Germinal center (tissue), 1 donor: ENCODE measurements at places on chromosomes 4 and X.

DNA sequence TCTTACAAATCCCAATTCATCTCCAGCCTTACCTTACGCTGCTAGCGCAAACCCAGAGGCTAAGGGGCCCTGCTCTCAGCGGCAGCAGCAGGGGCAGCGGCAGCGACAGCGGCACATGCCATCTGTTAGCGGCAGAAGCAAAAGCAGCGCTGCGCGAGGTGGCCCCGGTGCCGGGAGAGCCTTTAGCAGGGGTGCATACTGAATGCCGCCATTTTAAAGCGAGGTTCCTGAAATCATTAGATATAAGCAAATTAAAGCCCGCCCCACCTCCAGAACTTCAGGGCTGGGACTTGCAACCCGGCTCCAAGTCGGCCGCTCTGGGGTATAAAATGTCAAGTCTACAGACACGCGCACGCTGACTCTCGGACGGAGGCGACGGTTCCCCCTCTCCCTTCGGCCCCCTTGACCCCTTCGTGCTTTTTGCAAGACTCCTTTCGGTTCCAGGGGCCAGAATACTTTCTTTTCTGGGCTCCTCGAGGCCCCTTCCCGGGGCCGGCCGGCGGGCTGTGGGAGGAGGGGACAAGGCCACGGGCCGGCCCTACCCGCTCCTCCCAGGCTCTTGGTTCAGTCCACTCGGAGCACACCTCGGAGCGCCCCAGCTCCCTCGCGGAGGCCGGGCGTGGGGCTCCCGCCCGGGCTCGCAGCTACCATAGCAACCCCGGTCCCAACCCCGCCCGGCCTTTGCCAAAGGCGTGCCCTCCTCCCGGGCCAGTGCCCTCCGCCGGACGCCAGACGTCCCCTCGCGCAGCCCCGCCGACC, at the start of gene MBNL3:
TSS of gene MBNL3 (minus strand) at position 220 of the 759 bp plus-strand sequence. CDS start 49,427 bp downstream, outside the sequence.
- peak; percentile 51 for DNase-seq

- no peak for DNase-seq
These were observed 1187.6 kb downstream of the RPA4 start for GRCh38 chrX:98071331-98071730.

GRCh38 chr4:106898621-106899230, 137.4 kb downstream of the DKK2 start:
- peak; percentile 20 for DNase-seq

- no peak for DNase-seq
These were observed 27.6 kb downstream of the CLNK start for GRCh38 chr4:10656988-10657387.

DNA sequence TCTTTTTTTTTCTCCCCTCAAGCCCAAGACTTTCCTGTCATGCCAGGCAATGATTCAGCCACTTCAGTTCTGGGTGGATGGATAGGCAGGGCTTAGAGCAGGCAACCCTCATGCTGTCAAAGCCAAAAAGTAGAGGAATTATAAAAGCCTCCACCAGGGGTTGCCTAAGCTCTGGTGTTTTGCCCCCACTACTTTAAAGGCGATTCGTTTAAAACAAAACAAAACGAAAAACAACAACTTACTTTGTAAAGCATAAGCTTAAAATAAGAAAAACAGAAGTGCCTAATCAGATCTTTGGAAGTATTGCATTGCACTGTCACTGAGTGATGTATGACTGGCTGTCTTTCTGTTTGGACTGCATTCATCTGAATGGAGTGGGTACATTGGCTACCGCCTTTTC, 5.3 kb upstream of the IDS start:
- no peak for DNase-seq

GRCh38 chrX:84064814-84065213, 123.2 kb downstream of the RPS6KA6 start:
- no peak for DNase-seq

GRCh38 chr4:16674082-16674481, 224.4 kb downstream of the LDB2 start:
- DNase-seq = no peak

- DNase-seq = no peak
These were observed 193.9 kb downstream of the LARP7 start for GRCh38 chr4:112830753-112831386.

DNA sequence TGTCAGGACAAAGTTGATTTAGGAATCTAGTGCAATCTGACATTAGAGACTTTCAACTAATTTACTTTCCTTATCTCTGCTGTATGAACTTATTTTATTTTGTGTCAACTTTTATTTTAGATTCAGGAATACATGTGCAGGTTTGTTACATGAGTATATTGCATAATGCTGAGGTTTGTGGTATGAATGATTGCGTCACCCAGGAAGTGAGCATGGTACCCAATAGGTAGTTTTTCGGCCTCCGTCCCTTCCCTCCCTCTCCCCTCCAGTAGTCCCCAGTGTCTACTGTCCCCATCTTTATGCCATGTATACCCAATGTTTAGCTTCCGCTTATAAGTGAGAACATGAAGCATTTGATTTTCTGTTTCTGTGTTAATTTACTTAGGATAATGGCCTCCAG, 68.7 kb upstream of the TEX13D start:
- DNase-seq = no peak

- DNase-seq = no peak
These were observed 58.4 kb upstream of the SLIT2 start for GRCh38 chr4:20193141-20193936.

GRCh38 chr4:47913330-47913729, 1.1 kb downstream of the NFXL1 start:
- DNase-seq = no peak

- no peak for DNase-seq
These were observed 233.0 kb downstream of the DKK2 start for GRCh38 chr4:106803083-106803482.

DNA sequence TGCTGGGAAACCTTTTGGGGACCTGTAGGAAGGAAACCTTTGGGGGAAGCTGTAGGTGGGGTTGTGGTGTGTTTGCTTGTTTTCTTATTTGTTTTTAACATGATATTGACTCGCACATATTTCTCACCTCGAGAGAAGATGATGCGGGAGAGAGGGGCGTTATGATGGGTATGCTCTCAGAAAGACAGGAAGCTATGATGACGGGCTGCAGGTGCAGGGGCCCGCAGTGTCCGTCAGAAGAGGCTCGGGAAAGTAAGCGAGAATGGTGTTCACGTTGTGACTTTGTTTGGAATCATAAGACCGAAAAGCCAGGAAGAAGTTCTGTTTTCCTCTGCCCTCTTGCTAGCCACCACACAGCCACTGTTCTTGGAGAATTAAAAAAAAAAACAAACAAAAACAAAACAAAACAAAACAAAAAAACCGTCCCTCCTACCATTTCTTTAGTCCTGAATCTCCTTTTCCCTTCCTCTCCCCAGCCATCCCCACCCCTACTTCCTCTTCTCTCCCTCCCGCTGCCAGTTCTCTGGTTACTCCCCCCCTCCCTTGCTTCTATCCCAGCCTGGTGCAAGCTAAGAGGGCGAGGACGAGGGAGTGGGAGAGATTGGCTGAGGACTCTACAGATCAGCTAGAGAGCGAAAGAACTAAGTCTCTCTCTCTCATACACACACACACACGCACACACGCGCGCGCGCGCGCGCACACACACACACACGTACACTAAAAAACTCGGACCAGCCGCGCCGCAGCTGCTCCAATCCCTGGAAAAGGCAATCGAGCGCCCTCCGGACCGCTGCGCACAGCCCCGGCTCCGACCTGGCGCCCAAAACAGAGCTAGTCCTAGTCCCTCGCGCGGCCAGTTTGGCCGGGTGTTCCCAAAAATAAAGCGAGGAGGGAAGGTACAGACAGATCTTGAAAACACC, at the start of gene BMP3:
TSS of gene BMP3 (plus strand) at position 648 of the 920 bp plus-strand sequence. CDS start 577 bp downstream, outside the sequence.
- peak; percentile 8 for DNase-seq

- no peak for DNase-seq
These were observed 58.6 kb upstream of the ETNPPL start for GRCh38 chr4:108821351-108821930.

GRCh38 chrX:119359618-119360382, 39.3 kb upstream of the SLC25A43 start:
- DNase-seq = no peak

DNA sequence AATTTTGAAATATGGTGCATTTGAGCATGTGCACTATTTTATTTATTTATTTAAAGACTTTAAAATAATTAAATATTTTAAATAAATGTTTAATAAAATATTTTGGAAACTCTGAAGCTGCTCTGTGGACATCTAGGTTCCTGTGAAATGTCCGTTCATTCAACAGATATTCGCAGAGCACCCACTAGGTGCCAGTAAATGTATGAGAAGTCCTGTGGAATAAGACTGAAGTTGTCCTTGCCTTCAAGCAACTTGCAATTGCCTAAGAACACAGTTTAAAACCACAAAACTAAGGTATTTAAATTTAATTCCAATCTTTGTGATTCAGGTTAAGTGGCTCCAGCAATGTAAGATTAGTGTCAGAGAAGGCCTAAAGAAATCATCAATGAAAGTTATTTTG, 306.7 kb downstream of the GBA3 start:
- no peak for DNase-seq

GRCh38 chrX:9286234-9286633, 178.6 kb upstream of the TBL1X start:
- DNase-seq = no peak

DNA sequence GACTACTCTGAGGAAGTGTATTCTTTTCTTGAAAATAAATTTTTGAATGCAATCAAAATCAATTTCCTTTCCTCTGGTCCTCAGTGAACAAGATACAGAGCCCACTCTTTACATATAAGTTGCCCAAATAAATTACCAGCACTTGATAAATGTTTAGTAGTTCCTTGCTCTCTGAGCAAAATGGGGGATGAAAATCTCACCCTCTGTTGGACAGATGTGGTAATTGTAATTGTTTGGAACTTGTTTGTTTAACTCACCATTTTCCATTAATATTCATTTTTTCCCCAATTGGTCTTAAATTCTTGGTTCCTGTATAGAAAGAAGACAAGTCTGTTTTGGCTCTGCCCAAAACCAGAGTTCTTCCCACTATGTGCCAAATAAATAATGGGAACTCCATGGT, 146.3 kb downstream of the LDB2 start:
- DNase-seq = no peak

- no peak for DNase-seq
These were observed at the start of gene PAGE2B for GRCh38 chrX:55074851-55075467. Gene PAGE2B (plus strand): TSS chrX:55075030. CDS start chrX:55076042, 1,012 bp downstream.

GRCh38 chr4:176433983-176434382, 114.2 kb downstream of the SPCS3 start:
- no peak for DNase-seq

GRCh38 chrX:24877854-24878650, 137.7 kb downstream of the ARX start:
- no peak for DNase-seq

DNA sequence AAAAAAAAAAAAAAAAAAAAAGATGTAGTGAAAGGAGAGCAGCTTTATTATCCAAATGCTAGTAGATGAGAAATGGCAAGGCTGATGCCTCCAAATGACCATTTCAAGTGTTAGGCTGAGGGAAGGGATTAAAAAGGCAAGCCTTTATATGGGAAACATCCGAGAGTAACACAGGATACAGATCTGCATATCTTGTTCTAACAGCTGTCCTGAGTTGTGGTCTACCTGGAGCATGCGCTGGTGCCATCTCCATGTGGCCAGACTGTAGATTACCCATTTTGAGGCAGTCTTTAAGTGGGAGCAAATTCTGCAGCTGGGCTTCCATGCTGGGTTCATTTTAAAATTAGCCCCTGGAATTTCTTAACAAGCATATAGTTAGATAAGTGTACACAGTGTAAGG, 26.0 kb upstream of the ELF2 start:
- no peak for DNase-seq

- no peak for DNase-seq
These were observed 239.4 kb downstream of the LDB2 start for GRCh38 chr4:16659079-16659478.

DNA sequence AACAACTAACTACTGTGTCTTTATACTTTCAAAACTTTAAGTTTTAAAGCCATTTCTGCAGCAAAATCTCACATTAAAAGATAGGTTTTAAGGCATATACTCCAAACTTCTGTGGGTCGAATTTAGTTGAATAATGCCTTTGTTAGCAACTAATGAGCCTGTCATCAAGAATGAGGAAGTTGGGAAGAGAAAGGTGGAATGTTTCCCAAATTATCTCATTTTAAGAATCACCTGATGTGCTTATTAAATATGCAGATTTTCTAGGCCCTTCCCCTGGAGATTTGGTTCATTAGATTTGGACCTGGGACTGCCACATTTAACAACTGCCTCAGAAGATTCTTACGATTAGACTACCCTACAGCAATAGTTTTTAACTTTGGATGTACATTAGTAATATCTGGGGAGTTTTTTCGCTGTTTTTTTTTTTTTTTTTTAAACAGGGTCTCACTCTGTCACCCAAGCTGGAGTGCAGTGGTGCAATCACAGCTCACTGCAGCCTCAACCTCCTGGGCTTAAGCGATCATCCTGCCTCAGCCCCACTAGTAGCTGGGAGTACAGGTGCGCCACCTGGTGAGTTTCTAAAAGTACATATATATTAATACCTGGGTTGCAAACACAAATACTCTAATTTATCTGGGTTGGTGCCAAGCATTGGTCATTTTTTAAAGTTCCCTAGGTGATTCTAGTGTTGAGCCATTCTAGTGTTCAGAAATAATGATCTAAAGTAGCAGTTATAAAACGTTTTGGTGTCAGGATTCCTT, 16.1 kb upstream of the TASL start:
- DNase-seq = no peak

DNA sequence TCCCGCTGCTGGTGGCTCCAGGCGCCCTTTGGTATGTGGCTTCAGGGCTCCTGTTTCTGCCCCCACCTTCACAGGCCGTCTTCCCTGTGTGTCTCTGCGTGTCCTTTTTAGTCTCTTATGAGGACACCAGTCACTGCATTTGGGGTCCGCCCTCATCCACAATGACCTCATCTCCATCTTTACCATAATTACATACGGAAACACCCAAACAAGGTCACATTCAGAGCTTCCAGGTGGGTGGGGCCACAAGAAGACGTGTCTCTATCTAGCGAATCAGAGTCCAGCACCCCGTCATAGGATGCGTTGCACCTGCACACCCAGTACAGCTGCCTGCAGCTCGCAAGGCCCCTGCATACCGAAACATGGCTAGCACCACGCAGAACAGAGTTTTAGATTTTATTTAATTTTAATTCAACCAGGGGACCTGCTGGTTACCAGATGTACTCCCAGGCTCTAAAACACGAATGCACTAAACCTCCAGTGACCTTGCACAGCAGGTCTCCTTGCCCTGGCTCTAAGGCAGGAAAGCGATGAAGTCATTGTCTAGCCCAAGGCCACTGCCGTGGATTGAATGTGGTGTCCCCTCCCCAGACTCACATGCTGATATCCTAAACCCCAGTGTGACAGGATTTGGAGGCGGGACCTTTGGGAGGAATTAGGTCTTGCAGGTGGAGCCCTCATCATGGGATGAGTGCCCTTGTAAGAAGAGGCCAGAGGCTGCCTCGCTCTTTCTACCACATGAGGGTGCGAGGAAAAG, 30.3 kb downstream of the ABLIM2 start:
- DNase-seq = no peak

DNA sequence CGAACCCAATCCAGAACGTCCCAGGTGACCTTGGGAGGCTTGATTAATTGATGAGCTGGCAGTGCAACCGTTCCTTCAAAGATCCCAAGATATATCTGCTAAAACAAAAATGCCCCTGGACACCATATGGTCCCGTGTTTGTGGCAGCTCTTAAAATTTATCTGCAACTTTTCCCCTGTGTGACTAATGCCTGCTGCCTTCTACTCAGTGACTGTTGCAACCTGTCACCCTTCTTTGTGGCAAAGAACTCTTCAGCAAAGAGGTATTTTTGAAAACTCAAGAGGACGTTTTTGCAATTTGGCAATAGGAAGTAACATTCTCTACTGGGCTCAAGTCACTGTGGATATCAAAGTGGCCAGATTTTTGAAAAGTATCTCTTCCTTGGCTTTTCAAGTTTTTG, 75.8 kb upstream of the SOD3 start:
- DNase-seq = no peak

- no peak for DNase-seq
These were observed 544.7 kb upstream of the NR3C2 start for GRCh38 chr4:148986951-148987350.

- no peak for DNase-seq
These were observed 118.9 kb downstream of the SORCS2 start for GRCh38 chr4:7311205-7311604.
